B cell (primary cell): ENCODE measurements at places on chromosomes 12 and 14.

- no peak for DNase-seq
These were observed 97.3 kb upstream of the ALX1 start for GRCh38 chr12:85182699-85183098.

DNA sequence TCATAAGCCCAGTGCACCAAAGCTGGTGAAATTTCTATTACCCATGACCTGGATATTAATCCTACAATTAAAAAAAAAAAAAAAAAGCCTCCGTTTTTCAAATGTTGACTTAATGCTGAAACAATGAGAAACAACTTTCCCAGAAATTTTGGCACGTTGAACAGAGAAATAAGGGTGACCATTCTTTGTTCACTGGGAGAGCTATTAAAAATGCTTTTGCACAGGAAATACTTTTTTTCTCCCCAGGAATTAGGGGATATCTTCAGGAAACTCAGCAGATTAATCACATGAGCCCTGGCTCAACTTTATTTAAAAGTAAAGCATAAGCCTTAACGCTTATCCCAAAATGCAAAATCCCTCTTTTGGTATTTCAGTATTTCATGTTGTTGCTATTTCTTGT, 54.8 kb upstream of the FLRT2 start:
- no peak for DNase-seq

DNA sequence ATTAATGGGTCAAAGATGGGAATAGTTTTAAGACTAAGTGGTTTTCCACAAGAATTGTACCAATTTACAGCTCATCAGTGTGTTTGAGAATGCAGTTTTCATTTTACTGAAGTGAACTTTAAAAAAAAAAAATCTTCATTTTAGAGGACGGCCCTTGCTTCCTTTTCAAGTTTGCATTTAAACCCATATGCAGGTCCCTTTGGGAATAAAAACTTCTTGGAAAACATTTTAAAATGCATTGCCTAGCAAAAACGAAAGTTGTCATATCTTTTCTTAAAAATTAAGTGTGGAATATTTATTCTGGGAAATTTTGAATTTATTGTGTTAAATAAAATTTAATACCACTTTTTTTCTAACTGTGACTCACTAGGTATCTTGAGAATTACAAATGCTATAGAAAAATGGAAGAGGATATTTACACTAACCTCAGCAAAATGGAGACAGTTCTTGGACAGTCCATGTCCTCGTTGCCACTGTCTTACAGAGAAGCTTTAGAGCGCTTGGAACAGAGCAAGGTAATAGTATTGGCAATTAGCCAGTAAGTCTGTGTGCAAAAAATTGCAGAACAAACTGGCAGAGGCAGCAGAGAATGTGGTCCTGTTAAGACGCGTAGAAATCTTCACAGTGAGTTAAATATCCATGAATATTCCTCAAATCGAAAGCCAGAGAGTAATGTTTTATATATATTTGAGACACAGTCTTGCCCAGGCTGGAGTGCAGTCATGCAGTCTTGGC, 209.7 kb downstream of the SYNE2 start:
- DNase-seq: no peak

DNA sequence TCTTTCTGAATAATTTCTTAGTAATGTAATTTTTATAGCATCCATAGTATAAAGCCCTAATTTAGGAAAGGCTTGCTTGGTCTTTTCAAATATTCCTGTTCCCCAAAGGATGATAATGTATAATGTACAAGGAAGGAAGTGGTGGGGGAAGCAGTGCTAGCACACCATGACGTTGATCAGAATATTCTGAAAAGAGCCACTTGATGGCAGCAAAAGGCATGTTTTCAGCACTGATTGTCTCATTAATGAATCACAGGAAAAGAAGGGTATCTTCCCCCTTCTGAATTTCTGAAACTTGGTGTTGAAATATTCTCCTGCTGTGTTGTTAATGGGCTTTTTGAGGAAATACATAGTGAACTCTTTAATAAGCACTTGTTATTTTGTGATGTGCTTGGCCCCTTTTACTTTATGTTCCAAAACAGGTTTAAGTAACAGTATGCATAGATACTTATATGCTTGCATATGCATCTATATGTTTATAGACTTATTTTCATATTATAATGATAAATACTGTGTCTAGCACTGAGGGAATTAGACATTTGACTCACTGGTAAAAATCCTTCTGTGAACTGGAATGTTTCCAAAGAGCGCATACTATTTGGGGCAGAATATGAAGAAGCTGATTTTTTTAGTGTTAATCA, 122.0 kb downstream of the TMEM117 start:
- DNase-seq: peak; percentile 32

DNA sequence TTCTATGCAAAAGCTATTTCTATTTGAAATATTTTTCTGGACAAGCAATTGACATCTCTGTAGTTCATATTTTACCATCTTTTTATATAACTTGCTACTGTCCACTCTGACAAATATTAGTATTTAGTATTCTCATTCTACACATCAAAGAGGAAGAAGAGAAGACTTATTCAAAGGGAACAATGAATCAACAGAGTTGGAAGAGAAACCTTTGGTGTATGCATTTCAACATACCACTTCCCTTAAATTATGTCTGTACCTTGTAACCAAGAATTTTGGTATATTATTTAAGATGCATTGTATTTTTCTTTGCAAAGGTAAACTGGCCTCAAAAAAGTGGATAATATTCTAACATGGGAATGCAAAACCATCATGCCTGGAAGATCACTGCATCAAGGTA, 72.1 kb upstream of the DUSP6 start:
- DNase-seq: no peak

GRCh38 chr12:56431850-56432249, 17.4 kb downstream of the TIMELESS start:
- no peak for DNase-seq

GRCh38 chr12:91774434-91774921, 371.2 kb downstream of the BTG1 start:
- no peak for DNase-seq

GRCh38 chr14:104443391-104444158, 136.0 kb upstream of the C14orf180 start:
- DNase-seq: no peak

DNA sequence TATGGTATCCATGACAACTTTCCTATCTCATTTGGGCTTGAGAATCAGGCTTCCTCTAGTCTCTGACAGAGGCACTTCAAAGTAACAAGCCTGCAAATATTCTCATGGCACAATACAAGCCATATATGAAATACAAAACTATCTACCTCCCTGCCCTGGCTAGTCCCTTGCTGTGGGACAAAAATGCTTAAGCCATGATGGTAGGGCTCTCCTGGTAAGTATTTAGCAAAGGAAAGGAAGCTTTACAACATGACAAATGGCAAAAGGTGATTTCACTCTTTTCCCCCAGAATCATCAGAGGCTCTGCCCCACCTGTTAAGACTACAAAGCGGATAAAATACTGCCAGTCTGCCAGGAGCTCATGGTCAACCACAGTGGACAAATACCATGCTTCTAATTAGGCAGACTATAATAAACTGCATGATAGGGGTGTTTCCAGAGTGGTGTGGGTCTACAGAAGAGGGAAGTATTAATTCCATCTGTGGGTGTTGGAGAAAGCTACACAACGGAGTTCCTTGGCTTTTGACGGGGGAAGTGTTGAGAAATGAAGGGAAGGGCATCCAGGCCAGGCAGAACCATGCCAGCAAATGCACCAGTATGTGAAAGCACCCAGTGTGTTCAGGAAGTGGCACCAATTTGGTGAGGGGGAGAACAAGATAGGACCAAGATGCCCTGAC, 92.9 kb downstream of the SPTSSA start:
- DNase-seq: no peak

GRCh38 chr12:47736216-47736615, 10.9 kb upstream of the ENDOU start:
- DNase-seq: no peak

DNA sequence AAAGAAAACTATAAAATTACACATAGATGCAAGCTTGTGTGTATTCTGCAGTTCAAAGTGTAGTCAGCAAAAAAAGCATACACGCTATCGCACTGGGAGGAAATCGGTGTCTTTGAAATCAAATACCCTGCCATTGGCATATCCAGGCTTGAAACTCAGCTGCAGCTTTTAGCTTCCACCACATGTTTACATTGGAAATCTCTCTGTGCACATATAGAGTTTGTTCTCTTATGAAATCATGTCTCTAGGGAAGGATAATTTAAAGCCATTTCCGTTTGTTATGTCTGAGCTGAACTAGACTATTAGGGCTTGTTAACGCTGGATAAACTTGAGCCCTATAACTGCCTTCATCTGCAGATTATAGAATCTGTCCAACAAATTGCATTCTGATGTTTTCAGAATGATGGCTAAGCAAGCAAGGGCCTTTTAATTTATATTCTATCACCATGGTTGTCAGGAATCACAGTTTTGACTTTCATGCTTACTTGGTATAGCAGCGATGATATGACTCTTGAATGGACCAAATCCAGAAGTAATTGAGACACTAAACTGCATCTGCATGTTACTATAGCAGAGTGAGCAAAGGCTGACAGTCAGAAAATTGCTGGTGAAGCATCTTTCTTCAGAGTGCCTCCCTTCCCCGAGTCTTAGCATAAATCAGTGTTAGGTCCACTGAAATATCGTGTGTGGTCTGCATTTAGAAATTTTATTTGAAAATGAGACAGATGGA, 442.8 kb downstream of the ZFP36L1 start:
- DNase-seq: no peak

- DNase-seq: no peak
These were observed 177.0 kb downstream of the C12orf75 start for GRCh38 chr12:105507311-105508038.

- no peak for DNase-seq
These were observed 179.3 kb upstream of the ALG10B start for GRCh38 chr12:38137287-38137686.

GRCh38 chr12:116933512-116934246, 22.9 kb downstream of the FBXW8 start:
- no peak for DNase-seq

GRCh38 chr12:3332188-3332587, 158.8 kb upstream of the PRMT8 start:
- no peak for DNase-seq
